Stimulated activated CD4-positive, alpha-beta T cell treated with anti-CD3 and anti-CD28 coated beads, Interleukin-12 subunit alpha, Interleukin-12 subunit beta, amount 100 ng/mL, for 24 hours (primary cell): ENCODE measurements at places on chromosomes 2 and 18.

DNA sequence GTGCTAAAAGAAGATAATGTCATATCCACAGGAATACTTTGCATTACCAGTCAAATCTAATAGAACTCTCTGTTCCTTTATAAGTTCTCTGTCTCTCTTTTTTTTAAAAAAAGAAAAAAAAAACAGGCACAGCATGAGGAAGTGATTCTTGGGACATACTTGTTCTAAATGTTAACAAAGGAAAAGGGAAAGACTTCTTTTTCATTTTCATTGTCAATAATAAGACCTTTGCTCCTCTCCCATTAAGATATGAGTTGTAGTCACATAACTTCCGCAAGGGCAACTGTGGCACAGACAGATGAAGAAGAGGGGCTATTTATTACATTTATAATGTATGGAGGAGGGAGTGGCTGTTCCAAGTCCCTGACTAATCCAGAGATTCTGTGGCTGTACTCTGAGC, 4.7 kb downstream of the CD302 start:
- no peak for DNase-seq

GRCh38 chr2:215447056-215447455, 11.2 kb upstream of the FN1 start:
- no peak for DNase-seq

DNA sequence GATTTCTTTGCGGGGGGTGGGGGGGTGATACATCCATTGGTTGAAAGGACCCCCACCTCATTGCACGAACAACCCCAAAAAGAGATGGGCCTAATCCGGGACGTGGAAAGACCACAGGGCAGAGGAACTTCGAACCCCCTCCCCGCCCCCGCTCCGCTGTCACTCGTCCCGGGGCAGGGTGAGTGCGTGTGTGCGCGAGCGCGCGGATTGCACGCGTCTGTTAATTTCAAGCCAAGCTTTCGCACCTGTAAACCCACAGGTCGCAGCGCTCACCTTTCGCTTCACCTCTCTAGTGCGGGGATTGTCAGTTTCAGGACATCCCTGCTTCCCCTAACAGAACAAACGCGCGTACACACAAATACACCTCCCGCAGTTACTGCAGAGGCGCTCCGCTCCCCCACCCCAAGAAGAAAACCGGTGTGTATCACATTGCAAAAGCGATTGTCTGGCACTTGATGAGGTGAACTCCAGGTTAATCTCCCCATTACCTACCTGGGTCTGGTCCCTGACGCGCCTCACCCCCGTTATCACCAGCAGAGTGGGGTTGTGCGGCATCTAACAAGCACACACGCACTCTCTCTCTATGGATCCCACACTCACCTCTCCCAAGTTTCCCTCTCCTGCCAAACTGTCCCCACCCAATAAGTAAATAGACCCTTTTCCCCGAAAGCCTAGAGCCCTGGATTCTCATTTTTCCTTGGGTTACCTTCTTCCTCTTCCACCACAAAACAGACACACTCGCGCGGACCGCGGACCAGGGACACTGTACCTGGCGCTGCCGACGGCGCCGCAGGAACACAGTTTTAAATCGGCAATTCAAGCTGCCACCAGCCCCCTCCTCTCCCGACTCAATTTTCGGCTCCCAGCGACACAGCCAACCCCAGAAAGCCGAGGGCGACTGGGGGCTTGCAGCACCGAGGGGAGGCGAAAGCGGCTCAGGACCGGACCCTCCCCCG, 1.0 kb downstream of the CYP26B1 start:
- no peak for DNase-seq

DNA sequence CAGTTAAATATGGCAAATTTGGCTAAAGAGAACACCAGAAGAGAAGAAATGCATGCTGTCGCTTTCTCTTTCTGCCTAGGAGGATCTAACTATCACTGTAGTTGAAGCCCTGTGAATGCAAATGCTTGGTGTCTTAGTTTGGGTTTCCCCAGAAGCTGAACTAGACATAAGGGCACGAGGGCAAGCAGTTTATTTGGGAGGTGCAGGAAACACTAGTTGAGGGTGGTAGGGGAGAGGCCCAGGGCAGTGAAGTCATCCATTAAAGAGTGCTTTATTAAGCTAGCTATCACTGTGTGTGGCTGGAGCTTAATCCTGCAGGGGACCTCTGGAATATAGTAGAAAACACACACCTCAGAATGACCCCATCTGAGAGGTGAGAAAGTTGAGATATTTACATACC, 639.8 kb upstream of the ZEB2 start:
- no peak for DNase-seq

- no peak for DNase-seq
Observed at GRCh38 chr18:55161916-55162315, 202.7 kb upstream of the CCDC68 start.

DNA sequence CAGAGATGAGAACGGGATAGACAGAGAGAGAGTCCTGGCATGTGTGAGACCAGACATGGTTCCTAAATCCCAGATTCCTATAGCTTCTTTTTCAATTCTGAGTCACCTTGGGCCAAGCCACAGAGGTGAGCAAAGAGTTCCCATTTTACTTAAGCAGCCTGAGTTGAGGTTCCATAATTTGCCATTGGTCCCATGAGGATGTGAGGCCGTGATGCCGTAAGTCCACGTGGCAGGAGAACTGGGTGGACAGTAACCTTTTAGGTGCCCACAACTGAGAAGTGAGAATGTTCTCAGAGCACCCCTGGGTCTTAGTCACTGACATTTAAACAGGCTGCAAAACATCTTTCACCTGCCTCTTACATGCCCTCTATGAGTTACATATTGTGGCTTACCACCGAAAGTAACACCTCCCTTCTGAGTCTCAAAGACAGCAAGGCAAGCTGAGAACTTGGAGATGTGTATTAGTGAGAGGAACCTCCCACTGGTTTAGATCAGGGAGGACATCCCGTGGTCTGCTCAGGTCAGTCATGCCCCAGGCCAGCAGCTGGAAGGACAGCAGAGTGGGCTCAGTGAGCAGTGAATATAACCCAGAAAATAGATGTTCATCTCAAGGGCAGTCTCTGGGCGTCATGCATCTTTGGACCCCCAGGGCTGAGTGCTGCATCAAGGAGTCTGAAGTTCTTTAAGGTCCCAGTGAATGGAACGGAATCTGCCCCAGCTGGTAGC, 127.9 kb upstream of the LGALSL start:
- DNase-seq = peak; percentile 29

- no peak for DNase-seq
Observed at GRCh38 chr18:14104906-14105748, 27.1 kb downstream of the ZNF519 start.

DNA sequence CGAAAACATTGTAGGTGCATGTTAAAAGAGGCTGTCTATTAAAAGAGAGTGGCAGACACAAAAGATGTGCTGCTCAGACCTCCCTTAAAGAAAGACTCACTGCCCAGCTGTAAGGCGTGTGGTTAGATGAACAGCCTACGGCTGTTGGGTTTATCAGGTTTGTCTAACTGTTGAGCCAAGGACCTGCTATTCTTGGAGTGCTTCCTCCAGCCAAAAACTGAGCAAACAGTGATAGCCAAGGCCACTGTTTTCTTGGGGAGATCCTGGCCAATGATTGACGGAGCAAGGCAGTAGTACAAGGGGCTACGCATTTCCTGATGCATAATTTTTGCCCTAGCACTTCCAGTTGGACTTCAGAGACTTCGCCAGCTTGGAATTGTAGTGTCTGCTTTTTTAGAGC, 1.4 kb upstream of the RAB3GAP1 start:
- DNase-seq = no peak
